SW 1271 (cell line): ENCODE measurements at places on chromosomes 5 and 9.

GRCh38 chr5:157252711-157253465, 13.0 kb upstream of the CYFIP2 start:
- DNase-seq, result no peak

GRCh38 chr5:118598311-118598710, 390.0 kb downstream of the DTWD2 start:
- DNase-seq, result no peak

DNA sequence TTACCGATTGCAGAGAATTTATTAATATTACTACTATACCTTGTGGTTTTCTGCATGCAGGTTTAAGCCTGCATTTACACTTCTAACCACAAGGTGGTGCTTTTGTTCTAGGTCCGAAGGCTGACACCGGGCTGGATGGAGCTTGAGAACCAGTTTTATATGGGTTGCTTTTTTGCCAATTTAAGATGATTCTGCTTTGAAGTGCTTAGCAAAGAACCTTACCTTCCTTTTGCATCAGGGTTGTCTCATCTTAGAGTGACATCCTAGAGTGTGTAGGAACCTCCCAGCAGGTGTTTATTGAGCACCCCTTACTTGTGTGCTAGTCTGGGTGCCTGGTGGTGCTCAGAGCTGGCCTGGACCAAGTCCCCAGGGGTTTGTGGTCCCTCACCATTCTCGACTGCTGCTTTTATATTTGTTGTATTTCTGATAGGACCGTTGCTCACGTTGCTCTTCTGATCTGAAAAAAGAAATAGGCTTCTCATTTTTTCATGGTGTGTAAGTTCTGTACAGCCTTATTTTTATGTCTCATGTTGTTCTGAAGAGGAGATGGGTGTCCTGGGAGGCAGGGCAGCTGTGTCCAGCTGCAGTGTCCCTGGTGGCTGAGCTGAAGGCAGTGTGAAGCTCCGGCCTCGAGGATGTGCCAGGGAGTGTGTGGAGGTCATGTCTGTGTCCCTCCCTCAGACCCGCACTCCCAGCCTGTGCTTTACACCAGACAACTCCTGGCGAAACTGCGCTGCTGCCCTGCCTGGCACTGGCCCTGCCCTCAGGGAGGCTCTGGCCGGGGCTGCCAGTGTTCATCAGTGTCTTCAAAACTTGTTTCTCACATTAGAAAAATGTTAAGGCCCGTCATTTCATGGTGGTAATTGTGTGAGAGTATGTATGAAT, 54.3 kb downstream of the EHMT1 start:
- no peak for DNase-seq

DNA sequence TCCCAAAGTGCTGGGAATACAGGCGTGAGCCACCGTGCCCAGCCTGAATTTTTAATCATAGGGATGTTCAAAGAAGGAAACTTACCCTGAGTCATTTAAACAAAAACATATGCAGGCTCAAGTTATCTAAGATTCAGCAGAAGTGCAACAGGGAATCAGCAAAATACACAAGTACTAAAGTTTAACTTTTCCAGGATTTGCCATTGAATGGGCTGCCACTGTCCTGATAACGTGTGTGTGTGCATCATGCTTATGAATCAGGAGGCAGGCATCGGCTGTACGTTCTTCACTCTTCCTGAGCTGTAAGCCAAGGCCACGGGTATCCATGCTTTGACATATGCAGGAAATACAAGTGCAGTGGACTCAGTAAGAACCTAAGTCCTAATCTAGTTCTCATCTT, 48.8 kb upstream of the FST start:
- no peak for DNase-seq

- peak; percentile 76 for DNase-seq
Observed at GRCh38 chr9:134135343-134136117, at the start of gene WDR5. Gene WDR5, plus strand, starts transcription at chr9:134136082. Its CDS starts 3,796 bp downstream, at chr9:134139878.

GRCh38 chr5:163506095-163506457, 657 bp downstream of the MAT2B start:
- peak; percentile 70 for DNase-seq

DNA sequence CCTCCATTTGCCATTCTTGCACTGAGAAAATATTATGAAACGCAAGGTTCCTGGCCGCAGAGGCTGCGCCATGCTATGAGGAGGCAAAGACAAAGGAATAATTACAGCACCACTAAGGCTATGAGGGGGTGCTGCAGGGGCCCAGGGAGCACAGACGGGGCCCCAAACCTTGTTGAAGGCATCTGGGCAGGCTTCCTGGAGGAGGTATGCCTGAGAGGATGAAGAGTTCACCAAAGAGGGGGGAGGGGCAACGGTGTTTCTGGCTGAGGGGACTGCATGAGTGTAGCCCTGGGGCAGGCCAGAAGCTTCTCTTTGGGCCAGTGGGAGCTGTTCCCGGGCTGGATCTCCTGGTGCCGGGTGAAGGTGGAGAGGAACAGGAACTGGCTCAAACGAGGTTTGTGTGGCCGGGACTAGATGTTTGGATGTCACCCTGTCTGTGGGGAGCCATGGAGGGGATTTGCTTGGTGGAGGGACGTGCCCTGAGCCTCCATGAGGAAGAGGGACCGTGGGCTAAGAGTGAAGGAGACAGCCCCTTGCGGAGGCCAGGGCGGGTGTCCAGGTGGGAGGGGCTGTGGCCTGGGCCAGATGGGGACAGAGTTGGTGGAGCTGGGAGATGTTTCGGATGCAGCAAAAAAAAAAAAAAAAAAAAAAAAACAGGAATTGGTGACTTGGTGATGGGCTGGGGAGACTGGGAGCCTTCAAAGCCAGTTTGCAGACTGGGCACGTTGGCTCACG, 28.2 kb downstream of the PTGES start:
- DNase-seq, result no peak

- no peak for DNase-seq
Observed at GRCh38 chr5:112703866-112704820, 33.5 kb upstream of the APC start.

DNA sequence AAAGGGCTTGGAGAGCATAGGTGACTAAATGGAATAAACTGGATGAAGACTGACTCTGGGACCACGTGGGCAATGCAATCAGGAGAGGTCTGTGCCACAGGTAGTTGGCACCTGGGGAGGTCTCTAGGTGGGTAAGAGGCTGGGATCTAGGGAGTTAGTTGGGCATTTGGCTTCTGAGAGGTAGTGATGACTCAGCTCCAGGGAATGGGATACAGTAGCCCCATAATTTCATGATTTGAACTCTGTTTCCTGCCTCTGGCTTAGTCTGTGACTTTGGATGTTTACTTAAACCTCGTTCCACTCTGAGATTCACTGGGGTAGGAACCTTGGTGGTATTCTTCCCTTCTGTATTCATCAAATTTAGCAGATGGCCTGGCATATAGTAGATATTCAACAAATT, 240.8 kb downstream of the KIF4B start:
- no peak for DNase-seq

- no peak for DNase-seq
Observed at GRCh38 chr5:72518001-72518683, 10.9 kb upstream of the ZNF366 start.

DNA sequence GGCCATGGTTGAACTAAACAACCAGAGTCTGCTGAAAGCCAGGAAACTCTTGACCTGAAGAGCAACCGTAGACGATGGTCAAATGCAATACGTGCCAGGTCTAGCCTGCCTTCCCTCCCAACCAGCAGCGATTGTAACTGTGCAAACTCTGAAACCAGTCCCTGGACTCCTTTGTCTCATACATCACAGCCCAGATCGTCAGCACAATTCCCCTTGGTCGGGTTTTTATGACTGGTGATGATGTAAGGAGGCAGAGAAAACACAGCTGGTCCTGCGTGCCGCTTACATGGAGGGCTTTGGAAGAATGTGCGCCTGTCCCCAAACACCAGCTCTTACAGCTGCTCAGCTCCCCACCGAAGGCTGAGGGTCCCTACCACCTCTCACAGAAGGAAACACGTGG, 24.6 kb downstream of the SMIM23 start:
- DNase-seq, result no peak

DNA sequence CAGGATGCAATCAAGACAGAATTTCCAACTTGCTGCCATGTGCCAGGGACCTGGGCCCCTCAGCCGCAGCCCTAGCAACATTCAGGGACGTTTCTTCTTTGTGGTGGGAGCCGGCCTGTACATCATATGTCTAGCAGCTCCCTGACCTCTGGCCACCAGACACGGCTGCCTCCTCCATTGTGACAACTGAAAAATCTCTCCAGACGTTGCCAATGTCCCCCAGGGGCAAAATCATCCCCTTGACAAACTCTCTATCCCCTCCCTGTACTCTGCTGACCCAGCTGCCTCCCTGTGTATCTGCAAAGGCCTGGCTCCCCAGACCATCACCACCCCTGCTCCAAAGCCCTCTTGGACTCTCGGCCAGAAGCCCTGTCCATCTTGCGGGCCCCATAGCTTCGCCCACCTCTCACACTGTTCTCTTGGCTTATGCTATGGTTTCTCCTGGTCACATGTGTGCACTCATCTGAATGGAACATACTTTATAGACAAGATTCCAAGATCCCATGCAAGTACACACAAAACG, 40.8 kb downstream of the BICD2 start:
- DNase-seq, result no peak

DNA sequence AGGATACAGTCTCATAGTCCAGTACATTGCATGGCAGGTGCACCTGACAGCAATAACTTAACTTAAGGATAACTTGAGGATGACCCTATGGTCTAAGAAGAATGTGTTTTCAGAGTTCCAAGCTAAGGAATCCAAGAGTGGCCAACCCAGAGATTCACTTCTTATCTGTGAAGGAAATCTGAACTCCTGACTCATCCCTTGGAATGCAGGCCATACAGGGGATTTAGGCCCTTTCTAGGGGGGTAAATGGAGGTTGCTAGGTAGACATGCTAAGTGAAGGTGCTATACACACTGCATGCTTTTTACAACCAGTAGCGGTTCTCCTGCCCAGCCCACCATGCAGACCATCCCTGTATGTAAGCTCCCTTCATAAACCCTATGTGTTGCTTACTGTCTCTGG, 50.4 kb downstream of the HTR1A start:
- no peak for DNase-seq

GRCh38 chr9:114790521-114790920, 15.3 kb downstream of the TNFSF15 start:
- DNase-seq, result no peak

DNA sequence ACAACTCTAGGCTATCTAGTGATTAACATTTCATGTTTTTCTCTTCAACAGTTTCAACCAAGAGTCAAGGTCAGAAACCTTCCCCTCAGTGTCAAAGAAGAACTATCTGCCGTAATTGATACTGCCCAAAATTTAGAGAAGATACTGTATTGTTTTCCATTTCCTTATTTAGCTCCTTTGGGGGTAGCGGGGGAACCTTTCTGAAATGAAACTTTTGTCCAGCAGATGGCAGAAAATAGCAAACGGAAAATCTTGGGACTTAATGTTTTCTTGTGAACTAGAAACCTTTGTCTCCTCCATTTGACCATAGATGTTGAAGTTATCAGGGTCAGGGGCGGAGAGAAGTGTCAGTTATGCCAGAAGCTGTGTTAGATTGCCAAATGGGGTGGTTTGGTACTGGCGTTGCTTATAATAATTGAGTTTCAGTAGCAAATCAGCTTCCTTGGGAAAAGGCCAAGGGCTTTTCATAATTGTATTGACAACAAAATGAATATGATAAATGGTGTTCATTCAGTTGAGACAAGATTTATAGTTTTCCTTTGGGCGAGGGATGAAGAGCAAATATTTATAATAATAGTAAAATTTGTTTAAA, 101.7 kb upstream of the TLX3 start:
- DNase-seq, result peak; percentile 54
